ENCODE measurements at places on chromosomes 5 and 9. TPM values are rescaled to one million over a fixed set of nuclear protein-coding genes. Genes with fewer than 3 reads are reported as not detected.

The ALDH7A1 gene
- 39.6 TPM for total RNA-seq

The NR2F1-AS1 gene
- 17.5 TPM for total RNA-seq

The RAD50 gene
- total RNA-seq: 13.8 TPM

The LHX3 gene
- not detected for total RNA-seq

The CTNND2 gene
- total RNA-seq: not detected

The HBEGF gene
- 17.5 TPM for total RNA-seq

The CFAP90 gene
- not detected for total RNA-seq

The CCDC180 gene
- 0.56 TPM for total RNA-seq

The FTMT gene
- total RNA-seq: not detected

The MACROH2A1 gene
- total RNA-seq: 164 TPM
